ENCODE measurements at places on chromosomes 7 and 10.

- DNase-seq: no peak
Observed at GRCh38 chr7:128204455-128204854, 36.6 kb upstream of the LEP start.

GRCh38 chr10:13822490-13822889 is 235.7 kb downstream of the PRPF18 start:
- DNase-seq: no peak

- DNase-seq: no peak
Observed at GRCh38 chr7:151491859-151492258, 27.8 kb downstream of the RHEB start.

DNA sequence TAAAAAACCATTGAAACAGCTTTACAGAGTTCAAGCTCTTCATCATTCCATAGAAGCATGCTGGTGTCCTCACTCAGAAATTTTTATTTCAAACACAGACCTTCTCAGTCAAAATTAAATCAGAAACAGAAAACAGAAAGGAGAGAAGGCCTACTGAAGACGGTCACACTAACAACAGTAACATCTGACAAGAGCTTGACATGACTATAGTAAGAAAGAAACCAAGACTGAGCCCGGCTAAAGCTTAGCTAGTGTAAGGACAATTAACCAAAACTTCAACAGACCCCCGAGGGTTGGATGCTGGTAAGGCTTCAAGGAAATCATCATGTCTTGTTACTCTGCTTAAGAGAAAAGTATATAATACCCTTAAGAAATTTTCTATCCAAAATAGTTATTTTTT is 38.6 kb downstream of the MTPN start:
- no peak for DNase-seq

DNA sequence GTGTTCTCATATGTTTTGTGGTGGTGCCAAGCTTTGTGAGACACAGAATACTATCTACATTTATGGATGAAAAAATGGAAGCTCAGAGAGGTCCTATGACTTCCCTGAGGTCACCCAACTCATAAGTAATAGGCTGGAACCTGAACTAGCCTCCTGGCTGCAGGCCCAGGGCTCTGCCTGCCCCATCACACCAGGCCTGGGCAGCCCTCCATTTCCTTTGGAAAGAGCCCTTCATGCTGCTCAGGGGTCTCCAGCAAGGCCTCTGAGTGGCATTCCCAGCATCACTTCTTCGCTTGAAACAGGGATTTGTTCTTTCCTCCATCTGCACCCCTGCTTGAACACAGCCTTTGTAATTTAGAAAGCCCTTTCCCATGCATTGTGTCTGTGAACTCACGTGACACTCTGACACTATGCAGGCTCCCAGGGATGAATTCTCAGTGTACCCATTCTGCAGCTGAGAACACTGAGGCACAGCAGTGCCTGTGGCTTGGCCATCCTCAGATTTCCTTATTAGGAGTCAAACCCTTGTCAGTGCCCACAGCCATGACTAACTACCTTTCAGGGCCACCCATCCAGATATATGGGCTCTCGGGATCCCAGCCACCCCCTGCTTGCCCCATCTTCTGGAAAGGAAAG is 127.8 kb upstream of the PPIF start:
- DNase-seq: no peak

DNA sequence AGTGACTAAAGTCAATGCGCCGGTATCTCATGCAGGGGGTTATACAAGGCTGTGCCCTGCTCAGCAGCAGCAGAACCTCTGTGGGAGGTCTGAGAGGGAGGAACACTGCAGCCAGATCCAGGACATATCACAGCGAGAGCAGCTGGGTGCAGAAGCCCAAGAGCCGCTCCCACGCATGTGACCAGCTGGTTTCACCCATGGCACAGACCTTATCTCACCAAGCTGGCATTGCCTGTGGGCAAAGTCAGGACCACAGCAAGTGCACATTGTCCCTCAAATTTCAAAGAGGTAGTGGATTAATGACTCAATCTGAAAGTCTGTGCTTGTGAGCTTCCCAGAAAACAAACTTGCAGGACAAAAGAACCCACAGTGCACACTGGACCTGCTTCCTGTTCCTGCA is 31.6 kb upstream of the AKR1C1 start:
- no peak for DNase-seq

- DNase-seq: no peak
Observed at GRCh38 chr7:29291723-29292618, 97.4 kb downstream of the CHN2 start.

- DNase-seq: no peak
Observed at GRCh38 chr7:40884241-40884640, 749.4 kb downstream of the SUGCT start.

- DNase-seq: no peak
Observed at GRCh38 chr7:132738254-132738653, 162.0 kb upstream of the PLXNA4 start.

GRCh38 chr10:60353519-60354258 is 36.0 kb downstream of the ANK3 start:
- DNase-seq: peak; percentile 8

Data from nucleus accumbens (tissue), 56 donors.